ENCODE measurements at places on chromosomes 6 and 20.

- ATAC-seq = no peak
These were observed 81.7 kb downstream of the DNAH8 start for GRCh38 chr6:38796850-38797249.

- ATAC-seq = peak; percentile 38
These were observed 18.8 kb upstream of the FRMD1 start for GRCh38 chr6:168097621-168098430.

GRCh38 chr6:118403036-118403435, 145.1 kb upstream of the PLN start:
- no peak for ATAC-seq

DNA sequence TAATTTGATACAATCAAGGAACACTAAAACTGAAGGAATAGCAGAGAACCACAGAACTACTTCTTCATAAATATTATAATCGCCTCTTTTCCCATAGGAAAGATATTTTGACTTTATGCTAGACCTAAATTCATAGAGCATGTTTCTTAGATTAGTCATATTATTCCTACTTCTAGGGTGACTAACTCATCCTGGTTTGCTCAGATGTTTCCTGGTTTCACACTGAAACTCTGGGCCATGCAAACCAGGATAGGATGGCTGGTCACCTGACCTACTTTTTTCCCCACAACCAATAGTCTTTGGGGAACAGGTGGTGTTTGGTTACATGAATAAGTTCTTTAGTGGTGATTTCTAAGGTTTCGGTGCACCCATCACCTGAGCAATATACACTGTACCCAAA, 42.8 kb downstream of the MMS22L start:
- peak; percentile 79 for ATAC-seq

GRCh38 chr6:91580635-91581034, 993.8 kb upstream of the MAP3K7 start:
- no peak for ATAC-seq

DNA sequence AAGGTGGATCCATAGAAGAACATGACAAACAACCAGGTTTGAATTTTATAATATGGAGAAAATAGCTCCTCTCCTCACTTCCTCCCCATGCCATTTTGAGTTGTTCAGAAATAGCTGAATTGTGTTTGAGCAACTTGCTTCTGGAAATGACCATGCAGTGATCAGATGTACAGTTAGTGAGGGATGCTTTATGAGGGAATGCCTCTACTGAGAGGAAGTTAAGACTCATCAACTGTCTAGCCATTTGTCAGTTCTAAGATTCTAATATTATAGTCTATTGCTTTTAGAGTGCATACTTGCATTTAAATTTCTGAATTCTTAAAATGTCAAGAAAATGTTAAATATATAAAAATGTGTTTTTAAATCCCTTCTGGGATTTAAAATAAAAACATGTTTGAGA, 3.8 kb downstream of the LAMA2 start:
- no peak for ATAC-seq

- ATAC-seq = no peak
These were observed 16.3 kb downstream of the ROS1 start for GRCh38 chr6:117409420-117409819.

DNA sequence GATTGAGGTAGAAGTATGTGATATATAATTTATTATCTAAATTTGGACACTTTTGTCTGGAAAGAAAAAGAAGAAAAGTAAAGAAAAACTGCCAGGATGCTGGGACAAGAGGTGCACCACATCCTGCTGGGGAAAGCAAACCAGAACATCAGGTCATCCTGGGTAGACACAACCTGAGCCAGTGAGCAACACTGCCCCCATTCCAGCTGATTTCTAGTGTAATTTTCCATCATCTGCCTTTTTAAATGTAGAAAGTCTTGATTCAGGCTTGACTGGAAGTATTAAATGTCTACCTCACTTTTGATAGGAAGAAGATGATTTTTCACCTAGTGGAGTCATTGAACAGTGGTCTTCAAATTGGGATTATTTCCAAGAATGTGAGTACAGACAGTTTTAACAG, 1164.5 kb upstream of the CITED2 start:
- ATAC-seq = peak; percentile 28

- no peak for ATAC-seq
These were observed 18.3 kb downstream of the CHRNA4 start for GRCh38 chr20:63342561-63343459.

GRCh38 chr20:16082051-16082550, 491.1 kb downstream of the KIF16B start:
- ATAC-seq = no peak

DNA sequence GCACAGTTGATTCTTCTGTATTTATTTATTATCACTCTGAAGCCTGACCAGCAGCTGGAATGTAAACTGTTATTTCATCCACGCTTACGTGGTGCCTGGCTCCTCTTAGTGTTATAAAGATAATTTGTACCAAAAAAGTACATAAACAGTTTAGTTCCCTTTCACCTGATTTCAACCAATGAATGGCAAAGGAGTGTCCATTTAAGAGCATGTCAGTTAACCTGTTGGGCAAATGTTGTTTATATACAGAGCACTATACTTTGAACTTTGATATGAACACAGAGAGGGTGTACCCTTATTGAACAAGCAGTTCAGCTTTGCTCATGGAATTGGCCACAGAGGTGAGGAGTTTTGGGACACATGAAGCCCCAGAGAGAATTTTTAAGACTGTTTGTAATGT, 7.2 kb upstream of the CTCFL start:
- no peak for ATAC-seq

- ATAC-seq = no peak
These were observed 160.4 kb downstream of the PACRG start for GRCh38 chr6:162887981-162888689.

DNA sequence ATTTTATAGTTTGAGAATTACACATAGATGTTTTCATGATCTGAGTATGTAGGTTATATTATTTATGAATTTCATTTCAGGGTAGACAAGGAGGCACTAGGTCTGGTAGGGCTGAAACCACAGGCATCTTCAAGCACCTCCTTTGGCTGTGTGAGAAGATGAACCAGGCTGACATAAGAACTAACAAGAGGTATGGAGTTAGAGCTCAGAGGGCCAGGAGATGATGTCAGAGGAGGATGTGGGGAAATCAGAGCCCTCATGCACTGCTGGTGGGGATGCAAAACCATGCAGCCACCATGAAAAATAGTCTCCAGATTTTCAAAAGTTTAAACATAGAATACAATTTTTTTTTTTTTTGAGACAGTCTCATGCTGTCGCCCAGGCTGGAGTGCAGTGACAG, 13.6 kb upstream of the RIPOR3 start:
- ATAC-seq = peak; percentile 41

DNA sequence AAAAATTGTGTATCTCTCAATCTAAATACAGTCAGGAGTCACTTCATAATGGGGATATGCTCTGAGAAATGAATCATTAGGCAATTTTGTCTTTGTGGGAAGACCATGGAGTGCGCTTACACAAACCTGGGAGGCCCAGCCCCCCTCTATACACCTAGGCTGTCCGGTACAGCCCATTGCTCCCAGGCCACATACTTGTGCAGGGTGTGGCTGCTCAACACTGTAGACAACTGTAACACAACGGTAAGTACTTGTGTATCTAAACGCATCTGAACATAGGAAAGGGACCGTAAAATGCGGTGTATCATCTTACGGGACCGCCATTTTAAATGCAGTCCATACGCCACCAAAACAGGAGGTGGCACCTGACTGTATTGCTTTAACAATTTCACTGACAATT, 58.0 kb upstream of the FRMD1 start:
- no peak for ATAC-seq

GRCh38 chr6:27861276-27861840, 50.8 kb downstream of the OR2B2 start:
- no peak for ATAC-seq

DNA sequence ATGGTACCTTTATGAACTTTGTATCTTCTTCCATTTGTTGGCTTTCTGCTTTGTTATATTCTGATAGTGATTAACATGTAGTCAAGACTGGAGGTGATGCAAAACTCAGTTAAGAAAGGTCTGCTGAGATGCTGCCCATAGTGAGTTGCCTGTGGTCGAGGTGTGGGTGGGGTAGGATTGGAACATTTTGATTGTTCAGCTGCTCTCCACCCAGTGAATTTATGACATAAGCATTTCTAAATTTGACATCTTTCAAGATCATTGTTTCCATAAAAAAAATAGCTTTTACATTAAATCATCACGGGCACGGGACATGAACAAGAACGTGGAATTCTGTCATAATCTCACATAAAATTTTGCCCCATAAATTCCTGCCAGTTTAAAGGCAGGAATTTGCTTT, 146.6 kb upstream of the POU3F2 start:
- ATAC-seq = no peak

GRCh38 chr6:133743621-133744020, 145.3 kb upstream of the TCF21 start:
- no peak for ATAC-seq

DNA sequence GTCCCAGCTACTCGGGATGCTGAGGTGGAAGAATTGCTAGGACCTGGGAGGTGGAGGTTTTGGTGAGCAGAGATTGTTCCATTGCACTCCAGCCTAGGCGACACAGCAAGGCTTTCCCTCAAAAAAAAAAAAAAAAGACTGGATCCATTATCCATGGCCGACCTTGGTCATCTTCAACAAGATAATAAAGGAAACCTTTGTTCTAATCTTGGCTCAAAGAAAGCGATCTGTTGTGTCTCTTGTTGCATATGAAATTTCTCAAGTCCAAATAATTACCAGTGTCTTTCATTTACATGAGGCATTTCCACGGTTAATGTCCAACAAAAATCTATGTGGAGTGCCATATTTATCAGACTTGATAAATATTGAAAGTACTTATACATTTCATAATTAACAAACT, 23.7 kb upstream of the KIF16B start:
- ATAC-seq = no peak

GRCh38 chr20:63529861-63530787, 7.1 kb downstream of the PTK6 start:
- peak; percentile 5 for ATAC-seq

DNA sequence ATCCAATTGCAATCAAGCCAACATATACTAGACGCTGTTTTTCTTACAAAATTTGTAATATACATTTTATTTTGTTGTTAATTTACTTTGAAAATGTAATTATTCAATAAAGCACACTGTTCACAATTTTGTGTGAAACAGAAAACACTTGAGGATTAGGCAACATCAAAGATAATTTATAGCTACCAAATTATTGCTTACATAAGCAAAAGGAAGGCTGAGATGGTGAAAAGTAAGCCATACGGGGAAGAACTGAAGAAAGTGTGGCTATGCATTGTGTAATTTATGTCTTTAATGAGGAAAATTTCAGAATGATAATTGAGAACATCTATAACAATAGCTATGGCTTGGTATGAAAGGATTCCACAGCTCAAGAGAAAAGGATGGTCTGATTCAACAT, 192.0 kb downstream of the RNF144B start:
- no peak for ATAC-seq

- no peak for ATAC-seq
These were observed 220.7 kb upstream of the CITED2 start for GRCh38 chr6:139595183-139595582.

DNA sequence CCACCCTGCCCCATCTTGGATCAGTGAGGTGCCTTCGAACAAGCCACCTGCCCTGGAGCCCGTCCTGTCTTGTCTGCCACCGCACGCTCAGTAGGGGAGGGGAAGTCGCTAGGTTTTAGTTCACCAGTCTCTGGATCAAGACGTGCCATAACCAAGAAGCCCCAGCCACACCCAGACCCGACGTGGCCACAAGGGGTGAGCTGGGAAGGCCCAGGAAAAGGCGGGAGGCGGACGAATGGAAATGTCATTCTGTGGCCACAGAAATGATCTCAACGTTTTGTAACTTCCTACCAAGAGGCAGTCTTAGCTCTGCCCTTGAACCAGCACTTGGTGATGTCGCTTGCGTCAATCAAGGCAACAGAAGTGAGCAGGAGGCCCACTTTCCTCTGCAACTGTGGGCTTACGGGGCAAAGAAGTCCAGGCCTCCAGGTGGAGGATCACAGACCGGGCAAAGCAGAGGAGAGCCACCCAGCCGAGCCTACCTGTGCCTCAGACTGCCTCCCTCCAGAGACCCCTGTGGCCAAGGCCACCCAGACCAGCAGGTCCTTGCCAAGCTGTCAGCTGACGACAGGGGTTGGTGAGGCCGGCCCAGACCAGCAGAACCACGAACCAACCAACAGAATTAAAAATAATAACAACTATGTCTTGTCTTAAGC, 14.5 kb downstream of the GMEB2 start:
- ATAC-seq = no peak

DNA sequence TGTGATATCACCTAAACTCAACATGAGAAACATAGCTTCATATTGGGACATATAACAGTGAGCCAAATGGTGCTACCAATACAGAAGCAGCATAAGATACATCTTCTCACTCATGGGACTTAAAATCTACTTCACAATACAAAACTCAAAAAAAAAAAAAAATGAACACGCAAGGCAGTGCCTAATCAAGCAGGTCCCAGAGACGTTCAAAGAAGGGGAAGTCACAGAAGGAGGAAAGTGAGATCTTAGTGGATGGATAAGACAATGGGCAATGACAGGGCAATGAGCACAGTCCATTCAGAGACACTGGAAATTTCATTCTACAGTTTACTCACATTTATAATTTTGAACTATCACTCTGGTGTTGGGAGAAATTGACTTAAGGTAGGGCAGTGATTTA, 88.3 kb downstream of the FAM50B start:
- ATAC-seq = no peak

GRCh38 chr20:49347156-49347555, 69.3 kb upstream of the ZNFX1 start:
- ATAC-seq = no peak

DNA sequence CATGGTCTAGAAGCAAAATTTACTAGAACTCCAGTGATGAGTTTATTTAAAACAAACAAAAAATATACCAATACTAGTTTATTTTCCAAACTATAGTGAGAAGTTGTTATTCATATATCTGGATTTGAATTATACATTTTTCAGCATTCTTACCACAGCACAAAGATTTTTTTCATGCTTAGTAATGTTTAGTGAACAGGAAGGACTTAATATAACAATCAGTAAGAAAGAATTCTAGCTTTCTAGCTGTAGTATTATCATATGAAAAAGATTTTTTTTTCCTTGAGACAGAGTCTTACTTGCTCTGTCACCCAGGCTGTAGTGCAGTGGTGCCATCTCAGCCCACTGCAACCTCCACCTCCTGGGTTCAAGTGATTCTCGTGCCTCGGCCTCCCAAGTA, 13.8 kb downstream of the MARCKS start:
- no peak for ATAC-seq

- ATAC-seq = no peak
These were observed 619.0 kb downstream of the TFAP2A start for GRCh38 chr6:9795880-9796279.

DNA sequence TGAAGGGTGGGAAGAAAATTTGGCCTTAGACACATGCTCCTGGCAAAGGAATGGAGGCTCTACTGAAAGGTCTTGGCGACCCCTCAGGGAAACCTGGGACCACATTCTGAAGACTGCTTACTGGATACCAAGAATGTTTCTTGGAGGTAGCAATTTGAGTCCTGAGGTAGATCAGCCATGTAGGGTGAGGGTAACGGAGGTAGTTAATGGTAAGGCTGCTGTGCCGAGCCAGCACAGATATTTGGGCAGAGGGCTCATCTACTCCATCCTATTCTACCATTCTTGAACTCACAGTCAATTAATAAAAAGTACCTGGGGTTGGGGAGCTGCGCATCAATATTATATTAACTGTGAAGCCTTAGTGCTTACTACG, 401 bp upstream of the PHF3 start:
- peak; percentile 23 for ATAC-seq

Data from SK-N-SH treated with all-trans-retinoic acid at 6 μM for 48 hours (cell line).